ENCODE measurements at places on chromosomes 16 and 17.

DNA sequence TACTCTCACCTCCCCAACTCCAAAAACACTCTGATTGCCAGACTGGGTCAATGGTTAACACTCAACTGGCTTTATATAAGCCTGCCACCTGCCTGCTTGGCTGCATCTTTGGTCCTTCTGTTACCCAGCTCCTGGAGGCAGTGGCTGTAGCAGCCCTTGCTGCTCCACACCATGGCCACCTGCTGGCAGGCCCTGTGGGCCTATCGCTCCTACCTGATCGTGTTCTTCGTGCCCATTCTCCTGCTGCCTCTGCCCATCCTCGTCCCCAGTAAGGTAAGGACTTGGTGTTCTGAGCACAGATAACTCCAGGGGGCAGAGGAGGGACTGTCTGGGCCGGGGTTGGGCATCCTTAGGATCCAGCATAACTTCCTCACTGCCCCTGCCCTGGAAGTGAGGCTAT lies at the start of gene SLC13A2:
Gene SLC13A2 (plus strand): TSS at position 103 of the 400 bp plus-strand sequence. CDS start 69 bp downstream, at position 172.
- no peak for DNase-seq

GRCh38 chr17:55607731-55608341 lies 96.6 kb upstream of the SMIM36 start:
- no peak for DNase-seq

DNA sequence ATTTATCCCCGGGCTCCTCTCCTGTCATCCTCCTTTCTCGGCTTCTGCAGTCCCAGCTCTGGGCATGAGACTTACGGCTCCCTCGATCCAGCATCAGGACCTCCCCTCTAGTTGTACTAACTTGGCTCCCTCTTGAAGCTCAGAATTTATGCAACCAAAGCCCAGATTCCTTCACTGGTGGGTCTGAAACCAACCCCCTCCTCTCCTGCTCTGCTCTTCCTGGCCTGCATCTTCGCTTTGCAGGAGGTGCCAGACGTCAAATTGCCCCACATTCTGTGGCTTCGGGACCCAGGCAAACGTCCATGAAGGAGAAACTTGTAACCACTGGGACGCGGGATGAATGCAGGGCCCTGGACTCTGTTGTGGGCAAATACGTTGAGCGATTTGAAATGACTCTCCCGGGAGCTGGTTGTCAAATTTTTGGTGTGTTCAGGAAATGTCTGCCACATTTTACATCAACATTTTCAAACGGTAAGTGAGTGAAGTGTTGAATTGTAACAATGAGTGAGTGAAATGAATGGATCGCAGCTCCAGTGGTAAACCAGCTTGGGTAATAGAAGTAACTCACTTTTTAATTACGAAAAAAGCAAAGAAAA lies 29.3 kb upstream of the ELAC2 start:
- DNase-seq = no peak

DNA sequence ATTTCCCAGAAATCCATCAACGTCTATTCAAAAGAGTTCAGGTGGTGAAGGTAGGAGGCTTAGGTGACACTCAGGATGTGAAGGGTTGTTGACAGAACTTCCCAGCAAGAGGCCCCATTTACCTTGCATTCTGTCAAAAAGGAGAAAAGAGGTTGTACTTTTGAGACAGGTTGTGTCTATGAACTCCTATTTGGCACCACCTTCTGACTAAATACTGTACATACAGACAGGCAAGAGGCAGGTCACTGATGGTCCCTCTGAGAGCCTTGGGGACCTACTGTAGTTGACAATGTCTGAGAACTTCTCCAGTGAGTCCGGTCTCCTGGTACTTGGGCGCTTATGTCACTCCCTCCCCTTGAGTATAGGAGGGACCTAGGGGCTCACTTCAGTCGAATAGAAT lies 479.3 kb upstream of the ZFHX3 start:
- DNase-seq = no peak

DNA sequence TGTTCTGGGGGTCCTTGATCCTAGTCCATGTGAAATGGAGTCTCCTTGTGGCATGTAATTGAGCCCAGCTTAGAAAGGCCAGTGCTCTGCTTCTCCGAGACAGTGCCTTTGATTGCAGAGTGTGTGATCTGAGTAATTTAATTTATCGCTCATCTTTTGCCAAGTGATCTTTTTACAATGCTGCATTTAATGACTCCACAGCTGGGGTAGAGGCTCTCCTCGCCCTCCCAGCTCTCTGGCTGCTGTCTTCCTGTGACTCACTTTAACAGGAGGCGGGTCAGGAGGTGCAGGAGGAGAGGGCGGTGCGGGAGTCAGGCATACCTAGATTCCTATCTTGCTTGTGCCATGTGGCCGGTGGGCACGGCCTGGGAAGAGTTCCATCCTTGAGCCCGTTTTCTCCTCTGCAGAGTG lies 113.4 kb upstream of the FOXF1 start:
- no peak for DNase-seq

- DNase-seq = no peak
Observed at GRCh38 chr17:57773557-57773956, 28.5 kb upstream of the CCDC182 start.

GRCh38 chr17:2396568-2397246 lies 4.2 kb downstream of the MNT start:
- DNase-seq = peak; percentile 78

GRCh38 chr17:63685041-63685440 lies 14.9 kb downstream of the LIMD2 start:
- no peak for DNase-seq

- DNase-seq = no peak
Observed at GRCh38 chr17:15453246-15453645, 14.2 kb downstream of the CDRT4 start.

DNA sequence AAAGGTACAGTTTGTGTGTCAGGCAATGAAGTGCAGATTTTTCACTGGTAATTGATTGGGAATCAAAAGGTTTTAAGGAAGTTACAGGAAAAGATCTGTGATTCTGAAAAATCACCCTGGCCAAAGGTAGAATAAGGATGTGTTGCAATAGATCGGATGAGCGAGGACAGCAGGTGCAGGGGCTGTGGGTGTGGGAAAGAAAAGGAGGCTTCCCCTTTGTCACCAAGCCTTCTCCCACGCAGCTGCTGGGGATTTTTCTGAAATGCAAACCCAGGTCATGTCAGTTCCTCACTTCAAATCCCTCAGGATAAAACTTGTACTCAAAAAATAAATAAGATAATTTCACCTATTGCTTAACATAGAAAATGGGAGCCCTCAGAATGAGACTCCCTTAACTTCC lies 47.9 kb upstream of the ARHGAP17 start:
- no peak for DNase-seq

DNA sequence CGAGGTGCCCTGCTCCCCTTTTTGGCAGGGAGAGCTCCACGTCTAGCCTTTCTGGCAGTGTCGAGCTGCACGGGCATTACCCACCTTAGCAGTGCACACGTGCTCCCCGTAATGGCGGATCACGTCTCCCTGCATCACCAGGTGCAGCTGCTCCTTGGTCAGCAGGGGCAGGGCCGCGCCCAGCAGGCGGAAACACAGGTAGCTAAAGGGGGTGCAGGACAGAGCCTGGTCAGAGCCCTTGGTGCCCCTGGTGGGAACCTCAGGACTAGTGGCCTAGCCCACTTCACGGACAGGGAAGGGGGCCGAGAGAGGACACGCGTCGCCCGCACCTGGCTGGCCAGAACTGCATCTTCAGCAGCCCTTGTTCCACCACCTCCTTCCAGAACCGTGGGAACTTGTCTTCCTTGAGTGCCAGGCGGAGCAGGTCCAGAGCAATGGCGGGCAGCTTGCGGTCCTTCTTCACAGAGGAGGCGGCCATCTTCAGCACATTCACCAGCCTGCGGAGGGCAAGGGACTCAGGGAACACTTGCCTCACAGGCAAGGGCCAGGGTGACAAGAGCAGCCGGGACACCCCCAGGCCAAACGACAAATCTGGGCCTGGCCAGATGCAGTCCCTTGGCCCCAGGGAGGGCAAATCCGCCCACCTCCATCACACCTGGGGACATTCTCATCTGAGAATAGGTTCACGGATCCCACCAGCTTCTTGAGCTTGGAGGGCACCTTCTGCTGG lies 3.2 kb downstream of the MYBBP1A start:
- DNase-seq = no peak

DNA sequence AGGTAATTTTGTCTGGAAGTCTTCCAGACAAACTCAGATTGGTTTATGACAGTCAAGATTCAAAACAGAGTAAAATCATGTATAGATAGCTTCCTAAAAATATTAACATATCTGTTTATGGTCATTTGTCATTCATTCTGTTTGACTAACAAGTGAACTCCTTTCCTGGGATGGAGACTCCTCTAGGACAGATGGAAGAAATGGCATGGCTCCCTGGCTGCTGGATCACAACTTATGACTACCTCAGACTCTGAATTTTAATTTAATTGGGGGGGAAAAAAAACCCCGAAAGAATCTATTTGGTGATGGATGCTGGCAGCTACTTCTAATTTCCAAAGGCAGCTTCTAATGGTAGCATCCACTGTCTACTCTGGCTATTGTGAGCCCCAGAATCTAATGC lies 34.6 kb downstream of the PHLPP2 start:
- no peak for DNase-seq

DNA sequence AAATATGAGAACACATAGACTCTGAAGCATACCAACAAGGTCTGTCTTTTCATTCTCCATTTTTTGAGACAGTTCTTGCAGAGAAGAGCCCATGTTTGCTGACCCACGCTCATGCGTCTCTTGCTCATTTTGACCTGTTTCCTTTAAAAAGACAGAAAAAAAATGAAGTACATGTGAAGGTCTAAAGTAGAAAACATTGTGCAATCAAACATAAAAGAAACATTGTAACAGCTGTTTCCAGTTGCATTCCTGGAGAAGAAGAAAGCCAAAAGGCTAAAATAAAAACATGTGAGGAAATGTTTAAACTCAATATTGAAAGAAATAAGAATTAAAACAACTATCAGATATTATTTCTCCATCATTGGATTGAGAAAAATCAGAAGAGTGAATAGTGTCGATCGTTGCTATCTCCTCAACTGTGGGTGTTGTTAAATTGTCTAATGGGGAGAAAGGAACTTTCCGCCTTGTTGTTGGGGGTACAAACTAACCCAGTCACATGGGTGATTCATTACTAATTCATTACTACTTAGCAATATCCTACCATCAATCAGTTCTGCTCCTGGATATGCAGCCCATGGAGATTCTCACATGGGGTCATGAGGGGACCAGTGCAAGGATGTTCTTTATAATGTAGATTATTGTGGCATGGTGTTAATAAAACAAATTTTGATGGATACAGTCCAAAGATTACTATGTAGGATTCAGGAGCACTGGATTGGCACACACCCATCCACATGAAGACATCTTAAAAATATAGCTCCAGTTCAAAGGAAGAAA lies 9.5 kb downstream of the ABCA9 start:
- DNase-seq = no peak

- no peak for DNase-seq
Observed at GRCh38 chr17:35895636-35896587, 15.8 kb upstream of the CCL5 start.

- no peak for DNase-seq
Observed at GRCh38 chr16:3431779-3432219, 11.5 kb downstream of the ZNF597 start.

- no peak for DNase-seq
Observed at GRCh38 chr16:28902909-28903308, 22.1 kb downstream of the RABEP2 start.

- DNase-seq = no peak
Observed at GRCh38 chr17:39677542-39678339, 9.5 kb downstream of the PNMT start.

DNA sequence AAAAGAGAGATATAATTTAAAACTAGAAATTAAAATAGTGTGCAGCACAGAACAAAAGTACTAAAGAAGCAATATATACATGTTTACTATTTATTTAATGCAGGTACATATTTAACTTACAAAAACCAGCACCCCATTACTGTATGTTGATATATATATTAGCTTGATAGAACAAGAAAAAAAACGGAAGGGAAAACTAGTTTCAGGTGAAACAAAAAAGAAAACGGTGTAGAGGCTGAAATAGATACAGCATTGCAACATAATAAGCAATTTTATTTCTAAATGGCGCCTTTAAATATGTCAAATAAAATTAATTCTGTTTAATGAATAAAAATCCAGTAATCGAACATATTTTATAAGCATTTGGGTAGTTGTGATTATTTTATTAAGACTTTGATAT lies 3.9 kb downstream of the HNF1B start:
- no peak for DNase-seq

GRCh38 chr16:56298948-56299596 lies 107.8 kb downstream of the GNAO1 start:
- DNase-seq = no peak

- DNase-seq = no peak
Observed at GRCh38 chr17:17467720-17468119, 9.1 kb upstream of the MED9 start.

DNA sequence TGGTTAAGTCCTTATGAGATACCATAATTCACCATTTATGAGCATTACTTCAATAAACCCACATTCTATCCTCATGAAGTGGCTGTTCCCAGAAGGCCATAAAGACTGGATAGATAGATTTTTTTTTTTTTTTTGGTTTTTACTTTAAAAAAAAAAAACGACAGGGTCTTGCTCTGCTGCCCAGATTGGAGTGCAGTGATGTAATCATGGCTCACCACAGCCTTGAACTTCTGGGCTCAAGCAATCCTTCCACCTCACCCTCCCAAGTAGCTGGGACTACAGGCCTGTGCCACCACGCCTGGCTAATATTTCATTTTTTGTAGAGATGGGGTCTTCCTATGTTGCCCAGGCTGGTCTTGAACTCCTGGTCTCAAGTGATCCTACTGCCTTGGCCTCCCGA lies 102.3 kb downstream of the XYLT1 start:
- DNase-seq = no peak

DNA sequence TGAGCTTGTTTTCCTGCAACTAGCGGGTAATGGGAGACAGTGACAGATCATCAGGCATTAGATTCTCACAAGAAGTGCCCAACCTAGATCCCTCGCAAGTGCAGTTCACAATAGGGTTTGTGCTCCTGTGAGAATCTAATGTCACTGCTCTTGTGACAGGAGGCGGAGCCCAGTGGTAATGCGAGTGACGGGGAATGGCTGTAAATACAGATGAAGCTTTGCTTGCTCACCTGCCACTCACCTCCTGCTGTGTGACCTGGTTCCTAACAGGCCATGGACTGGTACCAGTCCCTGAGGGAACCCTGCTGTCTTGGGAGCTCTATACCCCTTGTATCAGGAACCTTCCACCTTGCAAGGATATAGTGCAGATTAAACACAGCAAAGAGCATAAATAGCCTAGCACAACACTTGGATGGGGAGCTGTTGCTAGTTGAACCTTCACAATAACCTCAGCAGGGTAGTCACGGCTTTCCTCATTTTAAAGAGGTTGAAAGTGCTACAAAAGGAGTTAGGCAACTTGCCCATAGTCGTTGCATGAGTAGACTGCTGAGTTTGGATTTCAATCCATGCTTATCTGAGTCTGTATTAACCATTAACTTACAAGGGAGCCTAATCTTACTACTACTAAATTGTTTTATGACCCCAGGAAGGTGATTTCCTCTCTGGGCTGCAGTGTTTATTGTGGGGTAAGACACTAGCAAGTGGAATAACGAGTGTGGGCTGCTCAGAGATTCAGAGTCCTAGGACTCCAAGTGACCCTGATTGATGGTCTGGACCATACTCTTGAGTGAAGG lies 156.6 kb upstream of the ZFHX3 start:
- no peak for DNase-seq

Measured in esophagus squamous epithelium (tissue), 5 donors.